ENCODE measurements at places on chromosomes 6 and 20. TPM values are rescaled to one million over a fixed set of nuclear protein-coding genes. Genes with fewer than 3 reads are reported as not detected.

DNA sequence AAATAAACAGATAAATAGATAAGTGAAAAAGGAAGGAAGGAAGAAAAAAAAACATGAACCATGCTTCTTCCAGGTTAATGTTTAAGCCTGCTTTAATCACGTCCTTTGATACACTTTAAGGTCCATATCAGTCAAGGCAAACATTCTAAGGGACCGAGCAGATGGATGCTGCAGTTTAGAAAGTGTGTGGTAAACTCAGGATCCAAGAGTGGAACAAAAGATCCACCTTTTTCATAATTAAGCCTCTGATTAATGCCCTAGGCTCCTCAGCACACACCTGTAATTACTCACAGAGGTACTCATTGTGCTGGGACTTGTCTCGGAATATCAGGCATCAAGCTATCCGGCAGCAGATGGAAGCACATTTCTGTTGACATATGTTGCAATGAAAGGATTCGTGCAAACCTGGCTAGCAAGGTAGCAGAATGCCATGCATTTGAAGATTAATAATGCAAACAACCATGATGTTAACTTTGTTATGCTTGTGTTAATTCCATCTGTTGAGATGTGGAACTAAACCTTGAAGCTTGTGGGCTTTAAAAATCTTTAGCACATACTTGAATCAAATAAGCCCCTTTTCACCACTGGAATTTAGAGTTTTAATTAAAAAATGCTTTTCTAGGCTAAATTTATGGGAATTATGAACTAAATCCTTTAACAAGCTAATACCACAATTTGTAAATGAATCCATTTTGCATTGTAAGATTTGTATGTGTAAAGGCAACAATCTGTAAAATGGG, 163.7 kb downstream of the RALGAPA2 start:
- DNase-seq, result no peak
- no peak overlapping the region for H3K4me3 ChIP-seq
- no peaks in the 10 kb centered on the region for H3K27me3 ChIP-seq
- no peak overlapping the region for H3K27ac ChIP-seq

TNFRSF6B gene
- total RNA-seq, result not detected

GRCh38 chr20:1171461-1172093, 13.2 kb downstream of the TMEM74B start:
- peaks cover 11% of the 10 kb centered on the region for H3K36me3 ChIP-seq
- DNase-seq, result no peak
- no peaks in the 10 kb centered on the region for H3K27me3 ChIP-seq
- H3K27ac ChIP-seq, result no peak overlapping the region
- H3K4me3 ChIP-seq, result no peak overlapping the region
- no peaks in the 10 kb centered on the region for H3K4me1 ChIP-seq

DNA sequence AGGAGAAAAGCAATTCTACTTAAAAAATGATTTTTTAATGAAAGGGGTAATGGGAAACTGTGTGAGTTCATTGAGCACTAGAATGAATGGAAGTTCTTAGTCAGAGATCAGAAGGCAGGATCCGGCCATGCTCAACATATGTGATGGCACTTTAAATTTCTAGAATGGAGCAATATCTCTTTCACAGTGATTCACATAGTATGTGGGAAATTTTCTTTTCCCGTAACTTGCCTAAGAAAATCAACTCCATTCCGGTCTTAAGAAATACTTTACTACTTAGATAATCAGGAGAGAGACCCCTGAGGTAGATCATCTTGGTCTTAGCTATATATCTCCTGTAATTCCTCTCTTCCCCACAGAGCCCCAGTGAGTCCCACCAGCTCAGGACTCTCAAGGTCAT, 131.8 kb downstream of the SCML4 start:
- H3K27me3 ChIP-seq, result no peaks in the 10 kb centered on the region
- H3K4me3 ChIP-seq, result no peak overlapping the region
- H3K36me3 ChIP-seq, result no peaks in the 10 kb centered on the region
- no peaks in the 10 kb centered on the region for H3K4me1 ChIP-seq
- H3K27ac ChIP-seq, result no peak overlapping the region

GRCh38 chr6:164168595-164168994, 754.1 kb downstream of the QKI start:
- no peaks in the 10 kb centered on the region for H3K4me1 ChIP-seq
- no peak overlapping the region for H3K4me3 ChIP-seq
- no peak overlapping the region for H3K27ac ChIP-seq
- no peaks in the 10 kb centered on the region for H3K27me3 ChIP-seq
- no peak for DNase-seq
- H3K36me3 ChIP-seq, result no peaks in the 10 kb centered on the region

DNA sequence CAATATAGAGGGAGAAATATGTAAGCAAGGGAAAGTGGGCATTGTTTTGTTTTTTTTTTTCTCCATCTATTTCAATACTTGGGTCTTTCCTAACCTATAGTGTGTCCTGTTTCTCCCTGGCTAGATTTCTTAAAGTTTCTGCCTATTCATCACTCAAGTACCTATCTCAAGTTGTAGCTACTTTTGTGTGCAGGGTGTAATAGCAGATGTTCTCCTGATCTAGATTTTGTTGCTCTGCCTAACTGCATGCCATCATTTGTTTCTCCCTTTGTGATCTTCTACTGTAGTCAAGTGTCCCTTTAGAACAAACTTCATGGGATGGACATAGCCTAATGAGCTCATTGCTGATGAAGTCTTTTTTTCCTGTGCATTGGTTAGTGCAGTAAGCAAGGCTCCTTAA, 45.8 kb downstream of the TOP1 start:
- no peak overlapping the region for H3K27ac ChIP-seq
- H3K4me3 ChIP-seq, result no peak overlapping the region
- H3K4me1 ChIP-seq, result peaks cover 14% of the 10 kb centered on the region

DNA sequence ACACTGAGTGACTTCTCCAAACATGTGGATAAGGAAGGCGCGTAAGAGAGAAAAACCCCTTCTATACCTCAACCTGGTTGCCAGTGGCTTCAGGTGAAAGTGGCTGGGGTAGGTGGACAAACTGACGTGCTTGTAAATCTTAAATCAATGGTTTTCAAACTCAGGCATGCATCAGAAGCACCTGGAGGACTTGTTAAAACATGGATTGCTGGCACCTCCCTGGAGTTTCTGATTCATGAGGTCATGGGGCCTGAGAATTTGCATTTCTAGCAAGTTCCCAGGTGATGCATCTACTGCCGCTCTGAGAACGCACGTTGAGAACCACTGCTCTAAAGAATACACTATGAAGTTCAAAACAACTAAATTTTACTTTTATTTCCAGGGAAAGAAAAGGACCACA, 31.9 kb upstream of the TAB2 start:
- no peak for DNase-seq
- no peaks in the 10 kb centered on the region for H3K36me3 ChIP-seq
- no peaks in the 10 kb centered on the region for H3K4me1 ChIP-seq
- H3K27me3 ChIP-seq, result no peaks in the 10 kb centered on the region
- H3K27ac ChIP-seq, result no peak overlapping the region

- H3K27me3 ChIP-seq, result no peaks in the 10 kb centered on the region
- peak overlapping the region; percentile 61 for H3K27ac ChIP-seq
- DNase-seq, result no peak
These were observed 7.5 kb downstream of the ELMO2 start for GRCh38 chr20:46398963-46399362.

DNA sequence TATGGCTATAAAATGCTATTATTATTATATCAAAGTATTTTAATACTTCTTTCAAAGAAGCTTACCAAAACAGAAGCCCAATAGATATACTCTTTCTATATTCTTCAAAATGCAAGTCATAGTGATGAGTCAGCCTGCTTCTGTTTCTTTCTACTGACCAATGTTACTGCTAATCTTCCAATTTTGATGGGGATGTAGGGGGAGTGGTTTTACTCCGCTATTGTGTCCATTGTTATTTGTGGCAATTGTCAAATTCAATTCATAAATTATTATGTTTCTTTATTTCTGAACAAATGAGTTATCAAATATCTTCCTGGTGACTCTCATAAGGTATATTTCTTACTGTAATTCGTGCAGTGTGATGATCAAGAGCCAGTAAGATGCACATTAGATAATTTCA, 221.5 kb upstream of the DEFB112 start:
- H3K27ac ChIP-seq, result no peak overlapping the region
- no peak for DNase-seq
- no peaks in the 10 kb centered on the region for H3K36me3 ChIP-seq
- no peaks in the 10 kb centered on the region for H3K4me1 ChIP-seq

- H3K4me3 ChIP-seq, result no peak overlapping the region
- no peak for DNase-seq
- H3K4me1 ChIP-seq, result no peaks in the 10 kb centered on the region
- H3K27me3 ChIP-seq, result no peaks in the 10 kb centered on the region
These were observed 19.6 kb downstream of the NKX2-4 start for GRCh38 chr20:21377701-21378100.

IL20RA gene
- total RNA-seq, result 12.2 TPM

CDH4 gene
- 0.08 TPM for total RNA-seq

DNA sequence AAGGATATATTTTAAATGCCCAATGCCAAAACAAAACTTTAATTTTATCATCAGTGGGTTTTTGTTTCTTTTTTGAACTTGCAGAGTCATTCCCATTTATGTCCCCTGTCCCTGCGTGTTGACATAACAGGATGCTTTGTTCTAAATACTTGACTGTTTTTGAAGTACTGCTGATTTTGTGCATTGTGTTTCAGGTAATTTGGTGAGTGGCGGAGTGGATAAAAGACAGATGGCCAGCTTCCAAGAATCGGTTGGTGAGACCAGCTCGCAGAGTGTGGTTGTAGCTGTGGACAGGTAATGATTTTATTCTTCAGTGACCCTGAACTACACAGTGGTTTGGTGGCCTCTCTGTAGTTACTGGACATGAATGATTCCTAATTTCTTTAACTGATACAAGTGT, 50.5 kb upstream of the CSE1L start:
- H3K4me1 ChIP-seq, result no peaks in the 10 kb centered on the region
- H3K4me3 ChIP-seq, result no peak overlapping the region
- peaks cover 21% of the 10 kb centered on the region for H3K36me3 ChIP-seq

GRCh38 chr6:28968476-28968875, 36.6 kb downstream of the ZNF311 start:
- no peaks in the 10 kb centered on the region for H3K36me3 ChIP-seq
- DNase-seq, result no peak
- no peaks in the 10 kb centered on the region for H3K4me1 ChIP-seq

DNA sequence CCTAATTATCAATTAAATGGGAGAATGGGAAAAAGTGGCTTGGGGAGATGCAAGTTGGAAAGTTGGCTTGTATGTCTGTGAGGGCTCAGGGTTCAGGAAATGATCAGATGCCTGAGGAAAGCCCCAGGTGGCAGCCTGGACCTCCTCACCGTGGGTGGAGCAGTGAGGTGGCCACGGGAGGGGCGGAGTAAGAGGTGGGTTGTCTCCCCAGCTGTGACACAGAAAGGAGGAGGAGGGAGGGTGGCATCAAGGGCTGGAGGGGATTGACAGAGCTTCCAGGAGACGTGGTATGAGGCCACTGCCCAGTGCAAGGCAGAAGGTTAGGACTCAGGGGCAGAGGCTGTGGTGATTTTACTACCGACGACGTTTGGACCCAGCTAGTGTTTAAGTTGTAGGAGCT, 672.2 kb downstream of the PRKN start:
- no peak for DNase-seq
- no peaks in the 10 kb centered on the region for H3K4me1 ChIP-seq
- H3K27me3 ChIP-seq, result no peaks in the 10 kb centered on the region
- H3K27ac ChIP-seq, result no peak overlapping the region
- no peaks in the 10 kb centered on the region for H3K36me3 ChIP-seq
- H3K4me3 ChIP-seq, result no peak overlapping the region

GRCh38 chr20:48008850-48009515, 223.7 kb upstream of the SULF2 start:
- no peak overlapping the region for H3K27ac ChIP-seq
- peaks cover 5% of the 10 kb centered on the region for H3K27me3 ChIP-seq
- no peak overlapping the region for H3K4me3 ChIP-seq
- H3K36me3 ChIP-seq, result no peaks in the 10 kb centered on the region

GRCh38 chr20:52972965-52973819, 1.0 kb downstream of the TSHZ2 start:
- peak overlapping the region; percentile 24 for H3K4me3 ChIP-seq
- no peaks in the 10 kb centered on the region for H3K27me3 ChIP-seq
- H3K4me1 ChIP-seq, result no peaks in the 10 kb centered on the region

ARMC2 gene
- total RNA-seq, result 1.9 TPM

- H3K27me3 ChIP-seq, result no peaks in the 10 kb centered on the region
- H3K36me3 ChIP-seq, result no peaks in the 10 kb centered on the region
- no peak overlapping the region for H3K27ac ChIP-seq
- H3K4me3 ChIP-seq, result no peak overlapping the region
These were observed 284.2 kb downstream of the HACE1 start for GRCh38 chr6:104575536-104575935.

GRCh38 chr6:137013031-137013430, 31.7 kb downstream of the IL20RA start:
- H3K27ac ChIP-seq, result no peak overlapping the region
- DNase-seq, result no peak
- no peaks in the 10 kb centered on the region for H3K27me3 ChIP-seq
- H3K4me3 ChIP-seq, result no peak overlapping the region
- H3K36me3 ChIP-seq, result no peaks in the 10 kb centered on the region

LRRN4 gene
- total RNA-seq, result not detected

DNA sequence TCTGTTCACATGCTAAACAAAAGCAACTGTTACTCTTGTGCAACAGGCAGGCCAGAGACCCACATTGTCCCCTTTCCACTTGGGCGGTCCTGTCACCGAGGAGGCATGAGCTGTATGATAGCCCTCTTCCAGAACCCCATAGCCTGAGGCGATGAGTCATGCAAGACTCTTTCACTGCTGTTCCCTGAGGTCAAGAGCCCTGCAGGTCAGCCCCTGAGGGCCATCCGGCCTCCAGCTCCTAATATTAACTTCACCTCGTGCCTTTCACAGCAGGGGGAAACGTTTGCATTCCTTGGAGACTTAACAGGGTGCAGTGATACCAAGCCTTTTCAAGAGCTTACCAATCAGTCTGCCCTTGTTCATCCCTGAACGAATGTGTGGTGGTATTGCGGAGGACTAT, 253.3 kb upstream of the ECI2 start:
- no peak overlapping the region for H3K27ac ChIP-seq
- no peak for DNase-seq
- H3K36me3 ChIP-seq, result no peaks in the 10 kb centered on the region
- no peak overlapping the region for H3K4me3 ChIP-seq
- no peaks in the 10 kb centered on the region for H3K27me3 ChIP-seq

CCDC28A gene
- total RNA-seq, result 13.3 TPM

DNA sequence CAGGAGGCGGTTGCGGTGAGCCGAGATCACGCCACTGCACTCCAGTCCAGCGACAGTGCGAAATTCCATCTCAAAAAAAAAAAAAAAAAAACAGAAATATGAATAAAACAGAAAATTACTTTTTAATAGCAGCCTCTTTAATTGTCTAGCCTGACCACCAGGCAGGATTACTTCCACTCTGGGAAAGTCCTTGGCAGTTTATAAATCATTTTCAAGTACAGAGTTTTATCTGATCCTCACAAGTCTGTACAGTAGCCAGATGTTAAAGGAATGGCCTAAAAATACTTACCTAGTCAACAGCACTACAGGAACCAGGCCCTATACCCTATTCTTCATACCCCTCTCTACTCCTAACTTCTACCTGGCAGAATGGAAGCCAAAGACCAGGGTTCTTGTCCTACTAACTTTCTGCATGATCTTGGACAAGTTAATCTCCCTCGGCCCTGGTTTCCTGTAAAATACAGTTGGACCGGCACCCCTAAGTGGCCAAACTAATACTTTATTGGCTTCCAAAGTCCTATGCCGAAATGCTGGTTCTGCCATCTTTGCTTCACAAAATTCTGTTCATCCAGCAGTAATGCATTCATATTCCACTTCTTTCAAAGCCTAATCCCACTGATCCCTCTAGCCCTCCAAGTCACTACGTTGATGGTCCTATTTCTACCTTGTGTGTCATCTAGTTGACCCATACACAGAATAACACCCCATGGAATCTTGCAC, 1.9 kb downstream of the EIF2S2 start:
- peak overlapping the region; percentile 98 for H3K27ac ChIP-seq
- peak overlapping the region; percentile 89 for H3K4me3 ChIP-seq
- H3K36me3 ChIP-seq, result no peaks in the 10 kb centered on the region

Measured in colonic mucosa (tissue), 4 donors.